ENCODE measurements at places on chromosomes 7 and 10. TPM values are rescaled to one million over a fixed set of nuclear protein-coding genes. Genes with fewer than 3 reads are reported as not detected.

MLXIPL gene
- not detected for total RNA-seq

LEP gene
- total RNA-seq = not detected

NKX2-3 gene
- not detected for total RNA-seq

NFE2L3 gene
- 44.6 TPM for total RNA-seq

AGMO gene
- total RNA-seq = not detected

CYP3A7 gene
- not detected for total RNA-seq

CYP2C8 gene
- total RNA-seq = 0.09 TPM

- DNase-seq = no peak
Observed at GRCh38 chr7:96331233-96331632, 9.3 kb upstream of the SLC25A13 start.

DNA sequence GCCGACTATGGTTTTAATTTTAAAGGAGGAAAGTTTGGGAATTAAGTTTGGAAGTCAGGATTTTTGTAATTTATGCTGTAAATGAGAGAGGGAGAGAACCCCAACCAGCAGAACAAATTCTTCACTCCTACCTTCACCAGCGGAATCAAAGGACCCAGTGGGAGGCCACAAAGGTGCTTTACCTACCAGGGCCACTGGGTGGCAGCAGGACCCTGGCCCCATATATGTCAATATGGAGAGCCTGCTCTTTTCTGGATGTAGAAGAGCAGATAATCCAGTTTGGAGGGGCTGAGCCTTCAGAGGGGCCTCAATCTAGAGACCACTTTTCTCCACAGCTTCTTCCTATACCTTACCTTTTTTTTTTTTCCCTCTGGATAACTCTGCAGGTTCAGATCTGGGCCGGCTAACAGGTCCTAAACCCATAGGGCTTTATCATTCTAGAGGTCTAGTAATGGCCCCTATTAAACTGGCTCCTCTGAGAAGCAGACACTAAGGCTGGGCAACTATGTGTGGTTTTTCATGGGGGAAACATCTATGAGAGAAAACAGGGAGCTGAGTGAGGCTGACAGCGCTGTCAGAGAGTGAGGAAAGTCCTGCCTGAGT is 8.5 kb upstream of the SCD start:
- DNase-seq = peak; percentile 71

DNA sequence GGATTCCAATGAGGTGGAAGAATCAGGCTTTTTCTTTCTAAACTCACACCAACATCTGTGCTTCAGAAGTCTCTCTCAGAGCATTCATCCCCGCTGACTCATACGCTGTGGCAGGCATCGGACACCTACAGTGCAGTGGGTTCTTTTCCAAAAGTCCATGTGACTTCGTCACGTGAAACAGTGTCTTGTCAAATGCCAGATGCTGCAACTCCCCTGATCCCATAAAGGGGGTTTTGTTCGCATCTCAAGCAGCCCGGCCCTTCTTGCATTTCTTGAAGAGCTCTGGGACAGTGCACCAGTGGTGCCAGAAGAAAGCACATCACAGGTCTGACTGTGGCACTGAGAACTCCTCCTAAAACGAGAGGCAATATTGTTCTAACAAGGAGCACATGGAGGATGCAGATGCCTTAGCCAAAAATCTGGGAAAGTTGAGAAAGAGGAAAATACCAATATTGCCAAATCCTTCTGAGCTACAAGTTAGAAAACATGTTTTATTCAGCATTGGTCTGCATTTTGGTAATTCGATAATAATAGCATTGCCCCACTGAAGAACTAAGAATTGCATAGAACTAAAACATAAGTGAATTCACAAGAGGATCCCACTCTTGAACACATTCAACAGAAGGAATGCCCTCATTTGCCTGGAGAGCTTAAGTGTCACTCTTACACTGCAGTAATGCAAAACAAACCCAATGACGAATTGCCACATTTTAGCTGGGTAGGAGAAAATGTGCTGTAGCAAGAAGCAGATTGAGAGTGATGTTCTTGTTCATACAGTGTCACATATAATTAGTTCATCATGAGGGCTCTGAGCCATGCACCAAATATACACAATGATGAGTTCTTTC is 204.4 kb downstream of the CXCL12 start:
- no peak for DNase-seq

DNA sequence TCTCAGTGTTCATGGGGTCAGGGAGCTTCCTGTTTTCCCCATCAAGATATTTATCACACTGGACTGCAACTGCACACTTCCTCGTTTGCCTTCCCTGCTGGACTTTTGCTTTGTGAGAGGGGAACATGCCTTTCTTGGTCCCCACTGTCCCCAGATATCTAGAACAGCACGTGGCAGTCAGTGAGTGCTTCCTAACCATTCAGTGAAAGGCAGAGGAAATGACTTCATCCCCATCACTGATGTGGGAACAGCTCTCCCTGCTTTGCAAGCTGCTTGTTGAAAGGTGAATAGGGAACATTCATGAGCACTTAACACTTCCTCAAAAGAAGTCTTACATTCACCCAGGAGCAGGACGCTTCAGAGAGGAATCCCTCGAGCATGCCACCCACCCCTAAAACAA is 135.4 kb downstream of the MYOF start:
- DNase-seq = no peak

GRCh38 chr7:157269341-157270059 is 67.3 kb upstream of the DNAJB6 start:
- no peak for DNase-seq

- DNase-seq = no peak
Observed at GRCh38 chr10:125802739-125803138, 20.3 kb downstream of the UROS start.
